D721Med (cell line): ENCODE measurements at places on chromosomes 4 and X.

- no peak for DNase-seq
These were observed 21.5 kb downstream of the FHDC1 start for GRCh38 chr4:152957437-152958171.

- no peak for DNase-seq
These were observed 119.7 kb downstream of the NFKB1 start for GRCh38 chr4:102620697-102621497.

- no peak for DNase-seq
These were observed 868.5 kb upstream of the SLIT2 start for GRCh38 chr4:19382993-19383756.

GRCh38 chr4:81625422-81626417 lies 154.0 kb upstream of the RASGEF1B start:
- DNase-seq = no peak

DNA sequence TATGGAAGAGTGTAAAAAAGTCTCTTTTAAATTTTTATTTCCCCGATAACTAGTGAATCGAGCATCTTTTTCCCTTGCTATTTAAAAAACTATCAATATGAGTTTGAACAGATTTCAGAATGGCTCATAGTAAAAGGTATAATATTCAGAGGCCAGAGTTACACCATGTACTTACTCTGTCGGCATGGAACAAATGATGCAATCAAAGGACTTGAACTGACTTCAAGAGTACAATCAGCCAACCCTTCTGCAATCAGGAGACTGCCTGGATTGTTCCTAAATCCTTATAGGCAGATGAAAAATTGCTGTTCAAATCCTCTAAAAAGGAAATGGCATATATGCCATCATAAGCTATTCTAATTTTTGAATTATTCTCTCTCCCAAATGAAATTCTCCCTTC lies 273.3 kb downstream of the SH2D1A start:
- DNase-seq = no peak

DNA sequence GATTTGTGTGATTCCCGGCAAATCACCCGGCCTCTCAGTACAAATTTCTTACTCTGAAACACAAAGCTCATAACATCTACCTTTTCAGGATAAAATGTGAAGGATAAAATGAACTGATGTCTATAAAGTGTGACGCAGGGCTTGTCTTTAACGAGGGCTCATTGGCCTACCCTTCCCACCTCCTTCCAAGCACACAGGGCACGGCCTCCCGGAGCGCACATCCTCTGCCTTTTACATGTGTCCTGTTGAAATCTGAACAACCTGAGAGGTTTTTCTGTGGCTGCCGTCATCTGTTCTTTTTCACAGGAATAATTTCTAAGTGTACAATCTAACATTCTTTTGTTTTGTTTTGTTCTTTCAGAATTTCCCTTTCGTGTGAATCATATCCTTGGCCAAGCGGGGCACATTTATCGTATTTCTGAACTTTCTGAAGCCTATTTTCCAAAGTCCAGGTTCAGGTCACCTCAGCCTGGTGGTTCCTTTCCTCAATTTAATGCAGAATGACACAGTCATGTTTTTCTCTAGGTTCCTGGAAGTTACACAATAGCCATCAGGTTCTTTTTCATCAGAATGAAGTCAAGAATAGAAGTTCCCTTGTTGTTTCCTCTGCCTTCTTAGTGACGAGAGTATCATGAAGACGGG lies 53.1 kb upstream of the SPRY1 start:
- DNase-seq = no peak

- no peak for DNase-seq
These were observed 1160.1 kb downstream of the NLGN4X start for GRCh38 chrX:5068550-5068949.

DNA sequence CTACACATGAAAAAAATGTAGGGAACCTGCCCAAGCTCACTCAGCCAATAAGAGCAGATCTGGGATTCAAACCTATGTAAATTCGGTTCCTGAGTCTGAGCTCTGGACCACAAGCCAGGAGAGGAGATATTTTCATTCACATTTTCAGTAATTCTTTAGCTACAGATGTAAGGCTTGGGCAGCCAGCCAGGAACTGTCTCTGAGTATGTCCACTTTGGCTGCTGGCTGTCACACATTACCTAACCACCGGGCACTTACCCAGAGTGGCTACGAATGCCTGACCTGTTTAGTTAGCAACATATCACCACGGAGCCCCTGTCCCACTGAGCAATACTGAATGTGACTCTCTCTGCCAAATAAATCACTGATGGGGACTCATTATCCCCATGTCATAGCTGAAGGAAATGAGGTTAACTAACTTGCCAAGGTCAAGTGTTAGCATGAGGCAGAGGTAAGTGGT lies 15.3 kb downstream of the USP46 start:
- DNase-seq = no peak
